Osteocyte (in vitro differentiated cells): ENCODE measurements at places on chromosomes 2 and 18. TPM values are rescaled to one million over a fixed set of nuclear protein-coding genes. Genes with fewer than 3 reads are reported as not detected.

DNA sequence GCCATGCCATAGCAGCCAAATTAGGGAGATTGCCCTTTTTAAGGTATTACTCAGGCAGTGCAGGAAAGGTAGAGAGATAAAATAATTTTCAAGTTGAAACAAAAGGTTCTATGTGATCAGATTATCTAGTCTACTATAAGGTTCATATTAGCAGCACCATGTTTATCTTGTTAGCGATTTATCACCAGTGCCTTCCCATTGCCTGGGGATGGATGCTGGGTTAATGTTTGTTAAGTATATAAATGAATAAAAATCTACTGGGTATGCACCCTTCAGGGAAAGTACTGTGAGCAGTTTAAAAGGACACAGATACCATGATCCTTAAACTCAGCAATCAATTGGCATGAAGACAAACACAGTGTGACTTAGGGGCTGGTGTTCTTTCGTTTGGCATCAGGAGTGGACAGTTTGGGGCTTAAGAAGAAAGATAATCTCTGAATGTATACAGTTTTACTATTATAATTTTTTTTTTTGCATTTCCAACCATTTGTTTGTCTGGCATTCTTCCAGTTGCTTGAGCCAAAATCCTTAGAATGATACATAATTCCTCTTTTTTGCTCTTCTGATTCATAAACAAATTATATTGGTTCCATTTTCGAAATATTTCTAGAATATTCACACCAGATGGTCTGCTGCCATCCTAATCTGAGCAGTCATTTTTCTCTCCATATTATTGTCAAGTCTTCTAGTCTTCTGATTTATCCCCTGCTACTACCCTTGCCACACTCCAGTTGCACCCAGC is 512.8 kb upstream of the SLC8A1 start:
- H3K36me3 ChIP-seq = no peaks in the 10 kb centered on the region
- H3K4me1 ChIP-seq = no peaks in the 10 kb centered on the region
- H3K27me3 ChIP-seq = no peaks in the 10 kb centered on the region
- no peak overlapping the region for H3K27ac ChIP-seq
- DNase-seq = no peak

DNA sequence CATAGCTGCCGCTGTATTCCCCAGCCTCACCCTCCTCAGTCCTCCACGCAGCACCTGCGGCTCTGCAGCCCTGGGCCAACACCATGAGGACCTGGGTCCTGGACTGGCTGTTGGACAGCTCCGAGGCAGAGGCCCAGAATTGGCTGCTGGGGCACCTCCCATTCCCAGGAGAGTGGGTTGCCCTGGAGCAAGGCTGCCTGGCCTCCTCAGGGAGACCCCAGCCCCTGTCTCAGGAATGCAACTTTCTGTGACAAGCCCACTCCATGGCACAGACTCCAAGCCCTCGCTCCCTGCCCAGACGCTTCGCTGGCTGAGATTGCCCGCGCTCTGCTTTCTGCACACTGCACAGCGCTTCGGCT is 33.0 kb downstream of the CYP26B1 start:
- H3K27me3 ChIP-seq = peaks cover under 1% of the 10 kb centered on the region
- no peak for DNase-seq
- H3K4me1 ChIP-seq = peaks cover 40% of the 10 kb centered on the region

DNA sequence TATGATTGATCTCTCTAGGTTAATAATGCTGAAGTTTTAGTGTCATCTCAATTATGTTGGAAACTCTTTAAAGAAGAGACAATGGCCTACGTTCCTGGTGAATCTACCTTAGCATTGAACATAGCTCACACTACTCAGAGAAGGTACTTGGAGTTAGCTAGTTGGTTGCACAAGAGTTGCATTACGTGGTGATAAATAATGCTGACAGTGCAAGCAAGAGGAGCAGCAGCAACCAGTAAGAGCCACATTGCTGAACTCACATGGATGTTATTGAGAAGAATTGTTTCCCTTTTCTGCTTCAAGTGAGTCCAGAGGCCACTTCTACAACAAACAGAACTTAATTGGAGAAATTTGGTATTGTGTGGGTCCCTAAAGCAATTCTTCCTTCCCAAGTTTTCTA is 737.1 kb downstream of the TDRD15 start:
- no peaks in the 10 kb centered on the region for H3K4me1 ChIP-seq
- H3K27me3 ChIP-seq = no peaks in the 10 kb centered on the region
- no peaks in the 10 kb centered on the region for H3K36me3 ChIP-seq
- DNase-seq = no peak
- no peak overlapping the region for H3K4me3 ChIP-seq

- peaks cover 75% of the 10 kb centered on the region for H3K4me1 ChIP-seq
- peak overlapping the region; percentile 69 for H3K27ac ChIP-seq
- H3K4me3 ChIP-seq = no peak overlapping the region
- DNase-seq = no peak
Measured at GRCh38 chr2:109473616-109474318, 140.0 kb downstream of the SEPTIN10 start.

- H3K4me3 ChIP-seq = no peak overlapping the region
- no peaks in the 10 kb centered on the region for H3K27me3 ChIP-seq
- DNase-seq = no peak
- no peak overlapping the region for H3K27ac ChIP-seq
Measured at GRCh38 chr18:71336576-71337210, 1047.8 kb downstream of the SOCS6 start.

GRCh38 chr2:119137502-119137901 is 21.0 kb downstream of the C1QL2 start:
- peaks cover 21% of the 10 kb centered on the region for H3K27me3 ChIP-seq
- DNase-seq = no peak
- no peaks in the 10 kb centered on the region for H3K4me1 ChIP-seq
- no peaks in the 10 kb centered on the region for H3K36me3 ChIP-seq
- H3K27ac ChIP-seq = no peak overlapping the region

- H3K27ac ChIP-seq = no peak overlapping the region
Measured at GRCh38 chr2:229779650-229780049, 65.3 kb upstream of the DNER start.

DNA sequence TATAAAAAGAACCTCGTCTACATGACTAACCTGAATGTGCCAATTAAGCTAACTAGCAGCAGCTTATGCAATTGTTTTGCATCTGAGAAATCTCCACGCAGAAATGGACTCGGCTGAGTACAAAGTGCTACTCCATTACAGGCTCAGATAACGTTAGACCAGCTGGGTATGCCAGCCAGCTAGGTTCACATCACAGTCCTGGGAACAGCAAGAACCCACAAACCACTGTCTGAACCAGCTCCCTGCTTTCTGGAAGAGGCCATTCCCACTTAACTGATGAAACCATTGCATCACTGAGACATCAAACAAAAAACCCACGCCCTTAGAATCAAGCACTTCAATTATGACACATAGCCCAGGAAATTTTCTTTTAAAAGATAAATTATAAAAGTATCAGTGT is 202.7 kb downstream of the CYRIA start:
- no peak overlapping the region for H3K27ac ChIP-seq
- H3K4me3 ChIP-seq = no peak overlapping the region
- H3K27me3 ChIP-seq = no peaks in the 10 kb centered on the region
- H3K4me1 ChIP-seq = no peaks in the 10 kb centered on the region
- DNase-seq = no peak

- H3K36me3 ChIP-seq = no peaks in the 10 kb centered on the region
- peaks cover 52% of the 10 kb centered on the region for H3K27me3 ChIP-seq
- peaks cover 36% of the 10 kb centered on the region for H3K4me1 ChIP-seq
- H3K4me3 ChIP-seq = no peak overlapping the region
Measured at GRCh38 chr18:48138210-48138609, 207.8 kb upstream of the SMAD2 start.

GRCh38 chr2:217231724-217232123 is 371.9 kb upstream of the TNP1 start:
- H3K27ac ChIP-seq = no peak overlapping the region
- H3K36me3 ChIP-seq = peaks cover 6% of the 10 kb centered on the region
- no peak overlapping the region for H3K4me3 ChIP-seq
- H3K27me3 ChIP-seq = no peaks in the 10 kb centered on the region
- DNase-seq = no peak

GRCh38 chr2:156341452-156342253 is 9.1 kb upstream of the NR4A2 start:
- peak overlapping the region; percentile 96 for H3K27ac ChIP-seq
- H3K4me3 ChIP-seq = peak overlapping the region; percentile 87
- no peaks in the 10 kb centered on the region for H3K36me3 ChIP-seq
- peak; percentile 92 for DNase-seq
- H3K27me3 ChIP-seq = no peaks in the 10 kb centered on the region

DNA sequence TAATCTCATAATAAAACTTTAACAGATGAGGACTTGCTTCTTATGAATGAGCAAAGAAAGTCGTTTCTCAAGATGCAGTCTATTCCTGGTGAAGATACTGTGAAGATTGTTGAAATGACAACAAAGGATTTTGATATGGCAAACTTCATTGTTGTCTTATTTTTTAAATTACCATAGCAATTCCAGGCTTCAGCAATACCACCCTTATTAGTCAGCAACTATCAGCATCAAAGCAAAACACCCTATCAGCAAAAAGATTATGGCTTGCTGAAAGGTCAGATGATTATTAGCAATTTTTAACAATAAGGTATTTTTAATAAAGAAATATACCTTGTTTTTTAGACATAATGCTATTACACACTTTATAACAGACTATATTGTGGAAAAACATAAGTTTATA is 88.3 kb downstream of the COL5A2 start:
- H3K4me1 ChIP-seq = peaks cover 68% of the 10 kb centered on the region
- peaks cover 58% of the 10 kb centered on the region for H3K36me3 ChIP-seq
- no peak overlapping the region for H3K4me3 ChIP-seq
- no peak for DNase-seq
- no peaks in the 10 kb centered on the region for H3K27me3 ChIP-seq

- no peak for DNase-seq
- no peak overlapping the region for H3K27ac ChIP-seq
- H3K4me3 ChIP-seq = no peak overlapping the region
- no peaks in the 10 kb centered on the region for H3K27me3 ChIP-seq
Measured at GRCh38 chr2:234873828-234874173, 78.0 kb upstream of the SH3BP4 start.

- no peak for DNase-seq
- H3K4me3 ChIP-seq = no peak overlapping the region
- peaks cover 13% of the 10 kb centered on the region for H3K27me3 ChIP-seq
- no peak overlapping the region for H3K27ac ChIP-seq
- no peaks in the 10 kb centered on the region for H3K36me3 ChIP-seq
- H3K4me1 ChIP-seq = no peaks in the 10 kb centered on the region
Measured at GRCh38 chr2:156687126-156687525, 250.9 kb downstream of the GPD2 start.

DNA sequence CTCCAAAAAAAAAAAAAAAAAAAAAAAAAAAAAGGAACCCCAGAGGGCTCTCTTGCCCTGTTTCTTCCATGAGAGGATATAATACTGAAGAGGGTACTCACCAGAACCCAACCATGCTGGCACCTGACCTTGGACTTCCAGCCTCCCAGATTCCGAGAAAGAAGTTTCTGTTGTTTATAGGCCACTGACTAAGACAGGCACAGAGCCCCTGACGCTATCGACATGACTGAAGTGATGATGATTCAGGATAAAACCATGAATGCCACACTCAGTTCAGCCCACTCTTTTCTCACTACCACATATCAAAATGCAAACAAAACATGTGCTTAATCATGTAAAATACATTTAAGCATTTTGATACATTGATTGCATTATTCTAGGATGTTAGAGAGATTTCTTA is 66.1 kb upstream of the CDCA7 start:
- H3K4me3 ChIP-seq = no peak overlapping the region
- H3K27ac ChIP-seq = no peak overlapping the region
- DNase-seq = no peak
- no peaks in the 10 kb centered on the region for H3K36me3 ChIP-seq
- H3K27me3 ChIP-seq = peaks cover 4% of the 10 kb centered on the region
- no peaks in the 10 kb centered on the region for H3K4me1 ChIP-seq

- no peak for DNase-seq
- no peak overlapping the region for H3K4me3 ChIP-seq
- H3K27me3 ChIP-seq = no peaks in the 10 kb centered on the region
- peaks cover 4% of the 10 kb centered on the region for H3K4me1 ChIP-seq
Measured at GRCh38 chr2:239388236-239389151, 12.3 kb downstream of the HDAC4 start.

DNA sequence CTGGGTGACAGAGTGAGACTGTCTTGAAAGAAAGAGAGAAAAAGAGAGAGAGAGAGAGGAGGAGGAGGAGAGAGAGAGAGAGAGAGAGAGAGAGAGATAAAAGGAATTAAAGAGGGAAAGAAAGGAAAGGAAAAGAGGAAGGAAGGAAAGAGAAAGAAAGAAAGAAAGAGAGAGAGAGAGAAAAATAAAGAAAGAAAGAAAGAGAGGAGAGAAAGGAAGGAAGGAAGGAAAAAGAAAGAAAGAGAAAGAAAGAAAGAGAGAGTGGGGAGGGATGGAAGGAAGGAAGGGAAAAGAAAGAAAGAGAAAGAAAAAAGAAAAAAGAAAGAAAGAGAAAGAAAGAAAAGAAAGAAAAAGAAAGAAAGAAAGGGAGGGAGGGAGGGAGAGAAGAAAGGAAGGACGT is 29.8 kb downstream of the MOGAT1 start:
- peaks cover 24% of the 10 kb centered on the region for H3K4me1 ChIP-seq
- no peaks in the 10 kb centered on the region for H3K36me3 ChIP-seq
- no peaks in the 10 kb centered on the region for H3K27me3 ChIP-seq
- no peak overlapping the region for H3K4me3 ChIP-seq
- H3K27ac ChIP-seq = no peak overlapping the region

DNA sequence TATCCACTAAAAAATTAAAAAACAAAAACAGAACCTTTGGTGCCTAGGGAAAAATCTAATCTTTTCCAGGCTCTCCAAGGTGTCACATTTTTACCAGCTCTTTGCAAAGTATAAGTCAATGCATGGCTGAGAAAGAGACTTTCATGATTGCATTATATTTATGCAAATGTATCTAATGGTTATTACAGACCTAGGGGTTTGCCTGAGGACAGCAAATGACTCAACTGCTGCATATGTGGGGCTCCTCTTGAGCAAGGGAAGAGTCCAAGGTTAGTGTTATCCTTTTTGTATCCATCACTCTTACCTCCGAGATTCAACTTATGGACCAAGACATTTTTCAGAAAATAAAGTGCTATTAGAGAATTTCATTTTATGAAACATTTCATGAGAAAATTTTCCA is 33.9 kb upstream of the RMP24 start:
- H3K27me3 ChIP-seq = peaks cover 44% of the 10 kb centered on the region
- no peak for DNase-seq
- no peaks in the 10 kb centered on the region for H3K36me3 ChIP-seq
- no peak overlapping the region for H3K27ac ChIP-seq

ADCYAP1 gene
- not detected in 2 replicates for total RNA-seq

HNMT gene
- 3.2 and 4.6 TPM in 2 replicates for total RNA-seq

TEKT4 gene
- total RNA-seq = not detected in 2 replicates

KCMF1 gene
- total RNA-seq = 67.2 and 73.2 TPM in 2 replicates

PCBP1 gene
- 261 and 262 TPM in 2 replicates for total RNA-seq

BOD1L2 gene
- total RNA-seq = not detected in 2 replicates

REG3A gene
- total RNA-seq = not detected in 2 replicates

ANTXR1 gene
- 144 and 149 TPM in 2 replicates for total RNA-seq

CDCA7 gene
- total RNA-seq = 5.1 and 7.1 TPM in 2 replicates

PDCD1 gene
- total RNA-seq = not detected in 2 replicates

HOXD4 gene
- not detected in 2 replicates for total RNA-seq

ZNF385B gene
- total RNA-seq = 0.13 and 0.16 TPM in 2 replicates
